ENCODE measurements at places on chromosomes 5 and 9. TPM values are rescaled to one million over a fixed set of nuclear protein-coding genes. Genes with fewer than 3 reads are reported as not detected.

The STC2 gene
- 10.9 TPM for total RNA-seq

GRCh38 chr9:110869931-110870330 lies 168.3 kb downstream of the LPAR1 start:
- DNase-seq = no peak

DNA sequence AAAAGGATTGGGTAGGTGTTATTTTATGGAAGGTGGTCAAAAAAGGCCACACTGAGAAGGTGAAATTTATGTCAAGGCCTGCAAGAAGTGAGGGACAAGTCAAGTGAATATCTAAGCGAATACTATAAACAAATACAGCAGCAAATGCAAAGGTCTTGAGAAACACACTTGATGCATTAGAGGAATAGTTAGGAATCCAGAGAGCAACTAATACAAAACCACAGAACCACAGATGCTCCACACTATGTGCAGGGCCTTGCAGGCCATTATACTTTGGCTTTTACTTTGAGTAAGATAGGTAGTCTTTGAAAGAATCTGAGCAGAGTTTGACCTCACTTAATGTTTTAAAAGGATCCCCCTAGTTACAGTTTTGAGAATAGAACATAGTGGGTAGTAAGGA lies 4.6 kb downstream of the ZNF622 start:
- no peak for DNase-seq

The HSPB3 gene
- total RNA-seq = not detected

- DNase-seq = no peak
Observed at GRCh38 chr9:123832858-123833650, 96.9 kb downstream of the DENND1A start.

The SOX30 gene
- not detected for total RNA-seq

The UNC5A gene
- total RNA-seq = not detected

- no peak for DNase-seq
Observed at GRCh38 chr5:33594006-33594405, 153.2 kb downstream of the TARS1 start.

- DNase-seq = no peak
Observed at GRCh38 chr5:123204251-123204650, 115.2 kb downstream of the PRDM6 start.

DNA sequence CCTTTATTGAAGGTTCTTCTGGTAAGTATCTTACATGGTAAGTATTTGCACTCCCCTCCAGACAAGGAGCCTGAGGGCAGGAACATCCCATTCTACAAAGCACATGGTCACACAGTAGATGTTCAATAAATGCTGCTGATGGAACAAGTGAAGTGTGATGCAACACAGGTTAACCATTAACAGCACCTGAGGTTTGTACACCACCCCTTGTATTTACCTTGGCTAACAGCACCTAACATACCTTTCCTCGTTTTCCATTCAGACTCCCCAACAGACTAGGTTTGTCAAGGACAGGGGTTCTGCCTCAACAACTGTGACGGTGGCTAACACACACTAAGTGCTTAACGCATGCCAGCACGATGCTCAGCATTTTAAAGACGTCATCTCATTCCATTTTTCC lies 213.6 kb downstream of the MAPKAP1 start:
- no peak for DNase-seq

The IL33 gene
- not detected for total RNA-seq

- DNase-seq = no peak
Observed at GRCh38 chr9:34651321-34651720, 664 bp upstream of the IL11RA start.

The ZNF300 gene
- 1.5 TPM for total RNA-seq

Measured in activated naive CD8-positive, alpha-beta T cell treated with anti-CD3 and anti-CD28 coated beads, Interleukin-2, amount 10 ng/mL, durations not matched to agents 7 days and 5 days (primary cell).